GM13977 (cell line): ENCODE measurements at places on chromosomes 1 and 21.

- DNase-seq, result peak; percentile 33
These were observed 1.2 kb downstream of the MAN1A2 start for GRCh38 chr1:117368116-117369108.

DNA sequence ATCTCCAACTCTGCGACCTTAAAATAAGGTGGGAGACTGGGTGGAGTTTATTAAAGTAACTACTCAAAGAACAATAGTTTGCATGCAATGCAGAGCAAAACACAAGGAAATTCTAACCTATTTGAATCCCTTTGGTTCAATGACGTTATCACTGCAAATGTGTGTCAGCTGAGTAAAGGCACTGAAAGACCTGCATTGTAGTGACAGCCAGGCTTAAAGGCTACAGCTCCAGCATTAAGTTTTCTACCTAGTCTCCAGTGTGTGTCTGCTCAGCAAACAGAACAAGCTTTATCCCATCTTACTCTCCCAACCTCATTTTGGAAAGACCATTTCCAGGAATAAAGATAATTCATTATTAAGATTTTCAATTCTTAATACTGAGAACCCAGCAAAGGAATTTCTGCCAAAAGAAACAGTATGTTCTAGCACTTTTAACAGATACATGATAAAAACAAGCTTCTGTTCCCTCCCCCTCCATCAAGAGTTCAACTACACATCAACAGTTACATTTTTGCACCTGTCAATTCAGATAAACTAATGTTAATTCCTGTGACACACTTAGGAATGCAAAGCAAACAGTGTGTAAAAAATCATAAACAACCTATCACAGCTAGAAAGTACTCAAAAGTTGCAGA lies 14.2 kb downstream of the PTP4A2 start:
- no peak for DNase-seq

GRCh38 chr1:158509471-158510156 lies 37.6 kb downstream of the OR10R2 start:
- DNase-seq, result no peak

- DNase-seq, result no peak
These were observed 66.0 kb upstream of the UBE2U start for GRCh38 chr1:64137412-64137803.

DNA sequence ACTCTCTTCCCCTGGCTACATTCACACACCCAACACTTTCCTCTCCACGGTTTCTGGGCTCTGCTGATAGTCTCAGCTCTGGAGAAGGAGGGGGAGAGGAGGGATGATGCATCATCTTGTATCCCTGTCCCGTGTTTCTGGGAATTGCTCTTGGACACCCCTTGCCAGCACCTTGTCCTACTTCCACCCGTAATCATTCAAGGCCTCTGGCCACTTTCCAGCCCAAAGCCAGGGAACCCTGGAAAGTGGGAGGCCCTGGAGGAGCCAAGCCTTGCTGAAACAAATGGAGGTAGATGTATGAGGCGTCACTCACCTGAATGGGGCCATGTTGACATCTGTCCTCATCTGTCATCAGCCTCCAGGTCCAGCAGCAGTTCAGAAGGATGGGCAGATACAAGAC lies 4.4 kb downstream of the PLEKHO1 start:
- DNase-seq, result no peak

DNA sequence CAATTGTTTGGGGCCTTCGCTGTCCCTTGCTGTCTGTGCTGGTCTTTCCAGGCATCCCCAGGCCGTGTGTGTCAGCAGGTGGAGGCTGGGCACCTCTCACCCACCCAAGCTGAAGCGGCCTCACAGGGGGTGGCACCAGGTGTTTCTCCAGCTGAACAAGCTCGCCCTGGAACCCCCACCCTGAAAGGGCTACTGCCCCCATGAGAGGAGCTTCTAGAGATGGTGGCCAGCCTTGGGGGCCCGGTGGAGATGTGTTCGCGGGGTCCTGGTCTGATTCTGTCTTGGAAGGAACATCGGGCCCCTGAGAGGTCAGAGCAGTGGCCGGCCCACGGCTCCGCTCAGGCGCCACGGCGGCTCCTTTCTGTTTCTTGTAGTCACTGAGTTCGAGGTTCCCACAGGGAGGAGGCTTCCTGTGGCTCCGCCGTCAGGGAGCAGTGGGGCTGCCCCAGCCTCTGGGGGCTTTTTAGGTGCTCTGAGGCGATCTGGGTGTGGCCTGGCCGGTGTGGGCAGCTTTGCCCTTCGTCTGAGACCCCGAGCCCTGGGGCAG lies 46.9 kb downstream of the SKI start:
- no peak for DNase-seq

DNA sequence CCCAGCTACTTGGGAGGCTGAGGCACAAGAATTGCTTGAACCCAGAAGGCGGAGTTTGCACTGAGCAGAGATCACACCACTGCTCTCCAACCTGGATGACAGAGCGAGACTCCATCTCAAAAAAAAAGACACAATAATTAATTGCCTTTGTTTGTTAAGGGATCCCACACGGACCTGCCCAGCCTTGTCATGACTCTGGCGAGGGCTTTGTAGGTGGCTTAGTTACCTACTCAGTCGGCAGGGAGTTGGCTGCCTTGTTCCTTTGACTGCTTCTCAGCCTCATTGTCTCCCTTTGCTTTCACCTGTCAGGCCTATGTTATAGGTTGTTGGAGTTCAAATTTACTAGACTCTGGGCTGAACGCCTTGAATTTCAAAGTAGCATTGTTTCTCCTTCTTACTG lies 82.0 kb downstream of the UBE4B start:
- DNase-seq, result no peak

DNA sequence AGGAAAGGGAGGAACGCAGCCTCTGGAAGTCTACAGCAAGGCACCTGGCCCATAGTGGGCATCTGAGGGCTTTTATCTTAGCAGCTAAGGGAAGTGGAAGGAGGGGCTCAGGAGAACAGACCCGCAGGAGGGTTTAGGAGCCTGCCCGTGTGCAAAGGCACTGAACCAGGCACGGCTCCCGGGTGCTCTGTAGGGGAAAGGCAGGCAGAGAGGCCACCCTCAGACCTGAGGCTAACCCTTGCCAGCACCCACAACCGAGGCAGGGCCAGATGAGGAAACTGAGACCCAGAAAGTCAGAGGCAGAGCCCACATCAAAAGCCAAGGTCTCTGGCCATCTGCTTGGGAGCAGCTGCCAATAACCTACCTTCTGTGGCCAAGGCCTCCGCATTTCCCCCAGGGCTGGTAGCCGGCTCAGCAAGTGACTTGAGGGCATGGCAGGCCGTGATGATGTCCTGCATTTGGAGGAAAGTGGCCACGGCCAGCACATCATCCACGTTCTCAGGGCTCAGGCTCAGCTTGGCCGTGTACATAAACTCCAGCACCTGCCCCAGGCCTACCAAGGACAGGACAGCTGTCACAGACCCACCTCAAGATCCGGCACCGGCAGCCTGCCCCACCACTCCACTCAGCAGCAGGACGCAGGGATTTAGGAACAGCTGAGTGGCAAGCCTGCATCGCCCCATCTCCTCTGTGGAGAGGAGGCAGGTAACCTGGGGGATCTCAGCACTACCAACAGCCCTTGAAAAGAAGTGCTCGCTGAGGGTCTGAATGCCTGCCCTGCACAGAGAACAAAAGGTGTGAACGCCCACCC lies 29.1 kb downstream of the ZBTB17 start:
- no peak for DNase-seq

- DNase-seq, result no peak
These were observed 197.4 kb downstream of the RRAGC start for GRCh38 chr1:38662126-38662525.

DNA sequence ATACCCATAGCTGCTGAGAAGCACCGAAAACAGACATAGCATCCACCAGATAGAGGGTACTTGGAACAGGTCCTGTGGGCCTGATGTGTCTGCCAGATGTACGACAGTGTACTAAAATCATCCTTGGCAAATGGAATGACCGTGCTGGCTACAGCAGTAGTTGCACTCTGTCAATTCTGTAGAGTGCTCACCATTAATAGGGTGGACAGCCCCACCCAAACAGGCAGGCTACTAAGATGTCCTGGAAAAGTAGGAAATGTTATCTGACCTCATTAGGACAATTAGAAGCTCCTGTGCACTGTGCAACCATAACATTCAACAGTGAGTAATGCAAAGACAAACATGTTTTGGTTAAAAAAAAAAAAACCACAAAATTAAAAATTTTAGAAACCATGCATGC lies 106.2 kb downstream of the PTPN14 start:
- no peak for DNase-seq

DNA sequence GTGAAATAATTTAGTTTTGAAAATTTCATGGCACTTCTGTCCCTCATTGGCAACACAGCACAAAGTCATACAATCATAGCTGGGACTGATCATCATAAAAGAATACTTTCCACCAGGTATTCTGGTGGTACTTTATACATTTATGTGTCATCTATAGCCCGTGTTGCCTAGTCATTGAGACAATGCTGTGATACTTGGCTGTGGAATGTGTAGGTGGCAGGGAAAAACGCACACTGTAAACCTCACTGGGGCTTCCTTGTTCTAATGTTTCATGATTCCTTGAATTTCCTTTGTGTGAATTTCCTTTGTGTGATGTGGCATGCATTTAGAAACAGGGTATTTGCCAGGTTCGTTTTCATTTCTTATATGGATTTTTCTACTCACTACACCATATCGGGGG lies 118.3 kb downstream of the FMN2 start:
- no peak for DNase-seq

DNA sequence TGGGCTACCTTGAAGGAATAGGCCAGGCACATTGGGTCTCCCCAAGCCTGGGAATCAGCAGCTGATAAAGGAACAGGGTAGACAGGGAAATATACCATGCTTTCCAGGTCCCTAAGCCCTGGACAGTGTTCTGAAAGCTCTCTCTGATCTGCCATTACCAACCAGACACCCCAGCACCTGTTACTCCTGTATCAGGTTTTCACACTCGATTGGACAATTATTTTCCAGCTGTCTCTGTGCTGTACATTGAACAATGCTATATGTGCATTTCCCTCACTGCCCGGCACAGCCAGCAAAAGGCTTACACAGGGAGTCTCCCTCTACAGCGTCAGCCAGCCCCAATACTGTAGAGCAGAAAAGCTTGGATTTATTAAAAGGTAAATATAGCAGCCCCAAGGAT lies 4.7 kb downstream of the CFAP45 start:
- DNase-seq, result no peak

- no peak for DNase-seq
These were observed 70.8 kb downstream of the RWDD3 start for GRCh38 chr1:95304803-95305202.

GRCh38 chr1:6391951-6392808 lies 1.4 kb downstream of the ACOT7 start:
- DNase-seq, result no peak

GRCh38 chr1:21321963-21322680 lies 31.9 kb upstream of the ECE1 start:
- no peak for DNase-seq

DNA sequence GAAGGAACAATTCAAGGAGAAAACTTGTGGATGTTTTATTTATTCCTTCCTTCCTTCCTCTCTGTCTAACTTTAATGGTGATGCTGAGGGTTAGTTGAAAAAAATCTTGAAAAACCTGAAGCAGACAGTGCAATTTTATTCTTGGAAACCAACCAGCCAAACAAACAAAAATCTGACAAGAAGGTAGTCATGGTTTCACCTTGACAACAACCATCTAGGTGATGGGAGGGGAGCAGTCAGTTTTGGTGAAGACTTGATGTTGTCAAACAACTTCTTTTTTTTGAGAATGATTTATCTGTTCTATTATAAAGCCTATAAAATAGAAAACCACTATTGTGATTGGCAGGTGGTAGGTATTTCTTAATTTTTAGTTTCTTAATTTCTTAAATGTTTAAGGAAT lies 92.4 kb upstream of the GPR88 start:
- no peak for DNase-seq

GRCh38 chr1:98119796-98120195 lies 199.0 kb upstream of the DPYD start:
- no peak for DNase-seq

DNA sequence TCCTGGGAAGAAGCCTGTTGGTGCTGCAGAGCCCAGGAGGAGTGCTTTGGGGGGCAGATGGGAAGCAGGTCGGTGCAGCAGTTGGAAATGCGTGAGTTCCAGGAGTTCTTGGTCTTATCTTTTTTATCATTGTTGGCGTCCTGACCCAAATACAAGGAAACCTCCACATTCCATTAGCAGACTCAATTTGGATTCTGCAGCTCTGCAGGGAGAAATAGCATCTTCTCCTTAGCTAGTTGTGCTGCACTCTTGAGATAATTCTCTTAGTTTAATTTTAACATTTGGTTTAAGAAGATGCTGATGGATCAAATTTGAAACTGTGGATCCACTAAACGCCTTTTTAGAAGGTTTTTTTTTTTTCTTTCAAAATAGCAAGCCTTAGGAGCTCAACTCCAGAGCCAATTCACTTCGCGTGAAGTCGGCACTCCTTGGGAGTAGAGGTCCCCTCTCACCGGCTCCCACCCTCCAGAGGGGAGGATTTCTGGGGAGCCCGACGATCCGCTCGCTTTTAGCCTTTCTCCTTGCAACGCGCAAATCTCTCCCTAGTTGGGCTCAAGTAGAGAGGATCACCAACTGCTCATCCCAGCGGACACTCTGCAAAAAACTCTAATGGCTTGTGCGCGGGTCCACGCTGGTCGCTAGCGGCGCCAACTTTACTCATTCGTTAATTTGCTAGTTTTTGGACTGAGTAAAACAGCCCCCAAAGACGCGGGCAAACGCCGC lies 1.3 kb downstream of the PLD5 start:
- no peak for DNase-seq

GRCh38 chr21:15222707-15223106 lies 157.9 kb upstream of the NRIP1 start:
- no peak for DNase-seq

- DNase-seq, result no peak
These were observed 75.0 kb upstream of the DUSP10 start for GRCh38 chr1:221816899-221817298.

- no peak for DNase-seq
These were observed 163.8 kb downstream of the FAF1 start for GRCh38 chr1:50796272-50796671.

- peak; percentile 12 for DNase-seq
These were observed 265.9 kb upstream of the C1orf105 start for GRCh38 chr1:172154551-172154950.

DNA sequence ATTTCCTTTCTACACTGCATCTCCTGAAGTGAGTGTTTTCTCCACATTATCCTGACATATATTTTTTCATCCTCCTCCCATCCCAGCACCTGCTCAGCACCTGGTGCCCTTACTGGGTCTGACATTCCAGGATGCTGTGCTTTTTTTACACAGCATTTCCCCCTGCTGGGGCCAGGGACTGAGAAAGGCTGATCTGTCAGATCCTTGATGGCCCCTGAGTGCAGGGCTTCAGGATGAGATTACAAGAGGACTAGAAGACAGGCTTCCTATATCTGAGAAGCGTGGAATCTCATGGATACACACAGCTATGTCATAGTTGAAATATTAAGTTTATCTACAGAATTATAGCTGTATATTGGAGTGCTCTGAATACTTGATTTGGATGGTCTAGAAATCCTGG lies 24.4 kb downstream of the RCAN1 start:
- no peak for DNase-seq

GRCh38 chr1:57302812-57303596 lies 120.9 kb downstream of the DAB1 start:
- no peak for DNase-seq

DNA sequence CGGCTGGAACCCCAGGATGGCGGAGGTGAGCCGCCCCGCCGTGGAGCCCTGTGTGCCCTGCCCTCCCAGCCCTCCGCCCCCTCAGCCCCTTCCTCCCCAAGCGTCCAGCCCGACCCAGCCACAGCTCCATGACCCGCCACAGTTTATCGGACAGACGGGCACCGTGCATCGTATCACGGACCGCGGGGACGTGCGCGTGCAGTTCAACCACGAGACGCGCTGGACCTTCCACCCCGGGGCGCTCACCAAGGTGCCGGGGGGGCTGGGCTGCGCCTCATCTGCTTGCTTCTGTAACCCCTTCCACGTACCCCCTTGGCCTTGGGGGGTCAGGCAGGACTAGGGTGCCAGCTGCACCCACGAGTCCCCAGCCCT lies 6.6 kb upstream of the MMP23B start:
- no peak for DNase-seq
